ENCODE measurements at places on chromosomes 1 and 21.

DNA sequence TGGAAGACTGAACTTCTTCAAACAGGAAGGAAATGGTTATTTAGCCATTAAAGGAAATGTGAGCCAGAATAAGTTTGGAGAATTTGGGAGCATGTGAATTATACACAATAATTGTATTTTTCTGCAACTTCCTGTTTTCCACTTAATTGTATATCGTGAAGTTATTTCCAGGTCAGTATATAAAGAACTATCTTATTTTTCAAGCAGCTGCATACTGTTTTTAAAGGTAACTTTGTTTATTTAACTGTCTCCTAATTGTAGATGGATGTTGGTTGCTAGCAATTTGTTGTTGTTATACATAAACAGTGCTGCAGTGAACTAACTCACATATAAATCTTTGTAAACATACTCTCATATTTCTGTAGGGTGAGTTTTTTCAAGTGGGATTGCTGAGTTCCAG is 180.3 kb downstream of the HLX start:
- no peak for DNase-seq

GRCh38 chr1:157856538-157856937 is 14.9 kb upstream of the CD5L start:
- DNase-seq = no peak

DNA sequence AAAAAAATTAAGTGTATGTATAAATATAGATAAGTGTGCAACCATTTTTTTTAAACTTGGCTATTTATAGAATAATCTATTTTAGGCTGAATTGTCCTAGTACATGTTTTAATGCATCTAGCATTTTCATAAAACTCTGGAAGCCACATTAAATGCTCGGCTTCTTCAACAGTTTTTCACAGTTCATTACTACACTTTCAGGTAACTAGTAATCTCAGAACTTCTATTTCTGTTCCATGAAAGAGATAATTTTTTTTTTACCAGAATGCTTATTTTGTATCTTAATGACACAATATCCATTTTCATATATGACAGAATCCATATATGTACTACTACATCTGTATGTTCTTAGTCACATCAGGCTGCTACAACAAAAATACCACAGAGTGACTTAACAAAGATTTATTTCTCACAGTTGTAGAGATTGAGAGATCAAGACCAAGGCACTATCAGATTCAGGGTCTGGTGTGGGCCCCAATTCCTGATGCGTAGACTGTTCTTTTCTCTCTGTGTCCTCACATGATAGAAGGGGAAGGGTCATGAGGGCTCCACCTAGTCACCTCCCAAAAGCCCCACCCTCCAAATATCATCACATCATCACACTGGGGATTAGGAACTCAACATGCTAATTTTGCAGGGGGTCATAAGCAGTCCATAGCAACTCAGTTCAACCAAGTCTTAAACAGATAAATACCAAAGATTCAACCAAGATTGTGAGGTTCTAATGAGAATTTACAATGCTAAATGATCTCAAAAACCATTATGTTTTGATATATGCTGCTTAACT is 43.1 kb downstream of the ARHGAP29 start:
- DNase-seq = no peak

GRCh38 chr1:64546013-64546412 is 76.1 kb downstream of the CACHD1 start:
- no peak for DNase-seq

DNA sequence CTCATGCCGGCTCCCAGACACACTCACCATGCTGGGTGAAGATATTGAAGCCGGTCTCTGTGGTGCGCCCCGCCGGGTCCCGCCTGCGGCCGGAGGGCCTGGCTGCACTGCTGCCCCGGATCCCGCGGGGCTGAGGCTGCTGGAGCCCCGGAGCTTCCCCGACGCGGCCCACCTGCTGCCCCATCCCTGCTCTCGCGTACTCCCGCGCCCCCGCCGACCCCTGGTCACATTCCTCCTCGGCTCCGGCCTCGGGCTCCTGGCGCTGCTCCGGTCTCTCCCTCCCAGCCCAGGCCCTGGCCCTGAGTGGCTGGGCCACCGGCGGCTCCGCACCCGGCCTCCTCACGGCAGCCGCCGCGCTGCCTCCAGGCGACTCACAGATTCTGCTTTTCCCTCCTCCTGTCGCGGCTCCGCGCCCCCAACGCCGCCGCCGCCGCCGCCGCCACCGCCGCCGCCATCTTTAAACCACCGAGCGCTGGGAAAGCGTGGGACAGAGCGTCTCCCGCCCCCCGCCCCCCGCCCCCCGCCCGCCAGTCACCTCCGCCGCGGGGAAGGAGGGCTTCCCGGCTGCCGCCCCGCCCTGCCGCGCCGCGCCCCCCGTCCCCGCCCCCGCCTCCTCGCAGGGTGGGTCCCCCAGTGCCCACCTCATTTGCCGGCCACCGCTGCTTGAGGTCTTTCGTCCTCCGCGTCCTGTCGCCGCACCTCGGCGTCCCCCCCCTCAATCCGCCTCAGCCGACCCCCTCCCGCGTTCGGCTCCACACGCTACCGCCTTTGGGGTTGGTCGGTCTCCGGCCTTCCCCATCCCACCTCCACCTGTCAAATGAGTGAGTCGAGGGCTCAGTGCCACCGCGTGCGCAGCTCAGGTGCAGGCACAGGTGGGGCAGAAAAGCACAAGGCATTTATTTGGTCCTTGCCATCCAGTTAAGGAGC is at the start of gene ABL2:
TSS of gene ABL2 (minus strand) at position 464 of the 927 bp plus-strand sequence. CDS start at position 184, 280 bp downstream.
- peak; percentile 65 for DNase-seq

GRCh38 chr1:22805672-22806038 is 95.0 kb downstream of the EPHB2 start:
- no peak for DNase-seq

DNA sequence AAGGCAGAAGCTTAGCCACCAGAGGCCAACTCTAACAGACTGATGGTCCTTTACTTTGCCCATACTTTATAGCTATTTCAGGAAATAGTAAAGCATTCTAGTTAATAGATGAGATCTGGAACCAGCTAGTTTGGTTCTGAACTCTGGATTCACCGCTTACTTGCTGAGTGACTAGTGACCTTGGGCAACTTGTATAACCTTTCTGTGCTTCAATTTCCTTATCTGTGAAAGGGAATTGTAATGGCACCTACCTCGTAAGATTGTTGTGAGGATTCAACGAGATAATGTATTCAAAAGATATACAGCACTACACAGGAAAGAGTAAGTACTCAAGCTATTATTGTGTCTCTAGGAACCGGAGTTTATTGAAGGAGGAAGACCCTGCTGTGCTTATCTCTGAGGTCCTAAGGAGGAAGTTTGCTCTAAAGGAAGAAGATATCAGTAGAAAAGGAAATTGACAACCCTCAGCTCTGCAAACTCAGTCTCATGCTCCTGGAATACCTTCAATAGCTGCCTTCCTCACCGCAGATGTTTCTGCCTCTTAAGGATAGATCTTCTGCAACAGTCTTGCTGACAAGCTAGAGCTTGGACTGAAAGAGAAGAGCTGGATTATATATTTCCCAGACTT is 11.9 kb downstream of the MTFR1L start:
- no peak for DNase-seq

DNA sequence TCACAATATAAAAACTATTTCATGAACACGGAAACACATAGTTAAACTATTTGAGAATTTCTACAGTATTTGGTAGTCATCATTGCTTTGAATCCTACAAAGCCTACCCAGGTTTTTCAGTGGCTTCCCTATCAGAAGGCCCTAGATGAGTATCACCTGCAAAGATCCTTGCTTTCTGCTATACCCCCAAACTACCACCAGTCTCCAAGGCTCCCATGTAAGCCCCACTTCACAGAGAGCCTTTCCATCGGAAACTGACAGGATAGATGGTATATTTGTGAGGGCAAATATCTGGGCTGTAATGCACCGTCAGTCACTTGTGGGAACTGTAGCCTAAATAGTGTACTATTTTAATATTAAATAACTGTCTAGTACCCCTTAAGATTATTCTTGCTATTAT is 674.3 kb downstream of the BRINP3 start:
- DNase-seq = no peak

- DNase-seq = no peak
Measured at GRCh38 chr1:91622616-91623015, 122.0 kb downstream of the CDC7 start.

GRCh38 chr1:219099307-219099706 is 74.4 kb upstream of the LYPLAL1 start:
- DNase-seq = no peak

- DNase-seq = peak; percentile 39
Measured at GRCh38 chr1:150235294-150235851, 539 bp downstream of the ANP32E start.

DNA sequence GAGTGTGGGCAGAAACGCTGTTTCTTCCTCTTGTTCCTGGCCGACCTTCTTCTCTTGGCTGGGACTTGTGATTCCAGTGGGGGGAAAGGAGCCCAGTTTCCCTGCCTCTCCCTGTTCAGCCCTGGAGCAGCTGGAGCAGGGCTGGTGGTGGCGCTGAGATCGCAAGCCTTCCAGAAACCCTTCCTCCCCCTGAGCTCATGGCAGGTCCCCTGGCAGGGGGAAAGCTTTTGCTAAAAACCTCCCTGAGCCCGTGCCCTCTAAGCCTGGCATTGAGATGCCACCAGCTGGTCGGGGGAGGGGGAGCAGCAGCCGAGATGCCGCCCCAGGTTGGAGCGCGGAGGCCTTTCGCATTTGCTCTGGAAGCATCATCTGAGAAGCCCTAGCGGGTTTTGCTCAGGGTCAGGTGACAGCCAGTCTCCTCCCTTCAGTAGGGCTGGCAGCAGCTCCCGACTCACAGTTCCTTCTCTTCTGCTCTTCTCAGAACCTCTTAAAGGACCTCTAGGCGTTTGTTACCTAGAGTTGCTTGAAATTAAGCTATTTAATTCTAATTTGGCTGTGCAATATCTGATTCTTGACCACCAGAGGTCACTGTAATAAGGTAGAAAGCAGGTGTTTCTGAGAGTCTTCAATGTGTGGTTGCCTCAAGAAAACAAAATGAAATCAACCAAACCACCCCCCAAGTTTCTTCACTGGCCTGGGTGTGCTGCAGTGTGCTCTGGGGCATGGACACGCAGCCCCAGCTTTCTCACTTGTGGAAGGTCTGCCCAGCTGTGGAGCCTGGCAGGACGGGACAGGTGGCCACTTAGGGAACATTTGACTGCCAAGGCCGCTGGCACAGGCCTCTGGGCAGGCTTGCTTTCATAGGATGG is 257.3 kb downstream of the CAMTA1 start:
- no peak for DNase-seq

- DNase-seq = no peak
Measured at GRCh38 chr1:190444464-190444863, 33.2 kb downstream of the BRINP3 start.

- no peak for DNase-seq
Measured at GRCh38 chr21:46154955-46155513, 345 bp downstream of the FTCD start.

DNA sequence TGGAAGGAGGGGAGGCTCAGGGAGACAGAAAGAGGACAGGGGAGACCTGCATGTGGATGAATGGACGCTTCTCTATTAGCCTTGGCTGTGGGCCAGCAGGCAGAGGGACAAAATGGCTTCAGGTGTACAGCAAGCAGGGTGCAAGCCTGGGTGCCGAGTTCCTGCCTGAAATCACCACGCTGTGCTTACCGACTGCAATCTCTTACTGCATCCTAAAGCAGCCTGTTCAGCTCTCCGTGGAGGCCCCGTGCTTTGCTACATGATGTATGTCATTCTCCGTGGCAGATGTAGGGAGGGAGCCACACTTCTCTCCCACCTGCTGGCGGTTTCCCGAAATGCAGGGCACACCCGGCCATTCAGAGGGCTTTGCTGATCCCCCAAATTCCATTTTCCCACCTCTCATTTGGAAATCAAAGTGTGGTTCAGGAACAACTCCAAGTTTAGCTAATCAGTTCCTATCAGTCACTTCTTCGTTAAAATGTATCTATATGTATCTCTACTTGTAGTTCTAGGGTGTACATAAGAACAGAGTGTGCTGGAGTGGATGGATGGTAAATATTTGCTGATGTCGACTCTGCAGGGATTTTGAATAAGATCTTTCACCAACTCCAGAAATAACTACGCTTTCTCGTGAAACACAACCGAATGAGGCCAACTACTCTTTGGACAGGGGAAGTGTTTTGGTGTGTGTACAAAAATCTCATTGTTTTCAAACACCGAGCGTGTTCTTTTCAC is 122.3 kb upstream of the BACE2 start:
- no peak for DNase-seq

GRCh38 chr1:59355361-59355760 is 58.5 kb downstream of the FGGY start:
- no peak for DNase-seq

DNA sequence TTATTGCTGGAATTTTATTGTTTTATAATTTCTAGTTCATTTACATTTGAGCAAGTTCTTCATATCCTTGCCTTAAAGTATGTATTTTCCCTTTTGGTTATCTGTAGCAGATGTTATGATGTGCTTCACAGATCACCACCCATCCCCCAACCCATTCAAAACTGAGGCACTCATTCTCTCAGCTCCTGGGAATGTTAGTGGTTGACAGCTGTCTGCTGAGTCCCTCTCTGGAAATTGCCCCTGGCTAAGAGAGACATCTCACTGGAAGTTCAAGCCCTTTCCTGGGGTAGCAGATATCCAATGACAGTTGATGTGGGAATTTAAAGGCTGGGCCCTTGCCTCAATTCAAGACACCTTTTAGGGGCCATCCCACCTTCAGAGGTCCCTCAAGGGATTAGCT is 4.3 kb upstream of the DPYD start:
- DNase-seq = no peak

DNA sequence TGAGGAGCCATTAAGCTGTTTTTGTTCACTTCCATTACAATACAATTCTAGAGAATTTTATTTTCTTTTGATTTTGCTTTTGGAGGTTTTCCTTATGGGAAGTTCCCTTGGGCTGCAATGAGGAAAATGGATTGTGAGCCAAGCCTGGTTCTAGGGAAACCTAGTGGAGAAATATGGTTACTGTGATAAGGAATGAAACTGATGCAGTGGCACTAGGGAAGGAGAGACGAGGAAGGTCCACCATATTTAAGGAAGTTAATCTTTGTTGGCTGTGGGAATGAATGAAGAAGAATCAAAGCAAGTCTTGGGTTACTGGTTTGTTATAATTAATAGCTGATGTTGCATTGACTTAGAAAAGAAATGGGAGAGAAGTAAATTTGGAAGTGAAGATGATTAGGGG is 28.4 kb downstream of the CHML start:
- no peak for DNase-seq

DNA sequence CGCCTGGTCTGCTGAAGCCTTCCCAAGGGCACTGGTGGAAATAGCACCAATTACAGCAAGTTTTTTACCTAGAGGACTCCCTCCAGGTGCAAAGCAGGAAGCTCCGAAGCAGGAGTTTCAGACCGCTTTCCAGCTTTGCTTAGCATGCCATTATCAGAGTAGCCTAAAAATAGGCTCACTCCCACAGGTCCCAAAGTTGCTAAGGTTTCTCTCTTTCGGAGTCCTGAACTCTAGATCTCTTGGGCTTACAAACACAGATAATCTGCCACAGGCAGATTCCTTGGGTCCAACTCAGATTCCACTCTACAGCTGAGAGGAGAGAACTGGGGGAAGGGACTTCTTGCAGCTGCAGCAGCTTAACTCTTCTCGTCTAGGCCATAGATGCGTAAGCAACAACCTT is 22.5 kb downstream of the ZMYND12 start:
- DNase-seq = no peak
